HS-27A (cell line): ENCODE measurements at places on chromosomes 1 and 21.
A peak's percentile ranks its signal among the peaks of the same experiment; 100 is the strongest.

DNA sequence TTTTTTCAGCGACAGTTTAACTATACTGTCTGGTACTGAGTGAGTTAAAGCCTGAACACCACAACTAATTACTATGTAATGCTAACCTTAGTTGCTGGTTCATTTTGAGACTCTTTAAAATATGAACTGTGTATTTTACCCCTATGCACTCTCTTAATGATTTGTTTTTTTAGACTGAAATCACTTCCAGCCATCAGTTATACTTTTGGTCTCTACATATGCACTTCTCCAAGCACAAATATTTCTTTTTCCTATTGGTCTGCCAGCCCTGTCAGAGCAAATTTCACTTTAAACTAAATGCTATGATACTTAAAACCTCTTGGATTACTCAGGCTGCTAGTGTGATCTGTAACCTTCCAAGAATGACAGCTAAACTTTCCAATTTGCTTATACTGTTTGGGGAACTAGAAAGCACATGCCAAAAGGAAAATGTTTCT is 38.1 kb upstream of the SCYL3 start:
- no peak for DNase-seq

DNA sequence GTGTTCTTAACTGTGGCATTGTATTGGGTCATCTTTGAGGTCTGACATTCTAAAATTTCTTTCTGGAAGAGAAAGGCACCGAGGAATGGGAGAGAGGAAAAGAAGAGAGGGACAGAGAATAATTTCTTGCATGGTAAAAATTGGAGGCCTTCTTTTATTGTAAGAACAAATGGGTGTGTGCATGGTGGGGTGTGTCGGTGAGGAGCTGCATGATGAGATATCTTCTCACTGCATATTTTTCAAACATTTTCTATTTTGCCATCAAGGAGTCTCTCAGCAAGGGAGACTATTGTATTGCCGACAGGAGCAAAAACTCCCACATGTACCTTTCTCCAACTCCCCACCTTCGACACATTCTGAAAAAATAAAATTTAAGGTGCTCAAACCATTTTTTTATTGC is 6.5 kb upstream of the CTSE start:
- DNase-seq = no peak

- DNase-seq = no peak
These were observed 4.5 kb downstream of the KCNJ9 start for GRCh38 chr1:160085686-160086455.

GRCh38 chr1:212234431-212235395 is 50.5 kb upstream of the PPP2R5A start:
- peak; percentile 64 for DNase-seq

GRCh38 chr1:194331758-194332157 is 1145.3 kb upstream of the B3GALT2 start:
- no peak for DNase-seq

- no peak for DNase-seq
These were observed 24.6 kb upstream of the NEK7 start for GRCh38 chr1:198132060-198132781.

DNA sequence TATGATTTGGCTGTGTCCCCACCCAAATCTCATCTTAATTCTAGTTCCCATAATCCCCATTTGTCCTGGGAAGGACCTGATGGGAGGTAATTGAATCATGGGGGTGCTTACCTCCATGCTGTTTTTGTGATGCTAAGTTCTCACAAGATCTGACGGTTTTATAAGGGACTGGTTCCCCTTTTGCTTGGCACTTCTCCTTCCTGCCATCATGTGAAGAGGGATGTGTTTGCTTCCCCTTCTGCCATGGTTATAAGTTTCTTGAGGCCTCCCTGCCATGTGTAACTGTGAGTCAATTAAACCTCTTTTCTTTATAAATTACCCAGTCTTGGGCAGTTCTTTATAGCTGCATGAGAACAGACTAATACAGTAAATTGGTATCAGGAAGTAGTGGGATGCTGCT is 114.1 kb downstream of the ZNF648 start:
- no peak for DNase-seq

DNA sequence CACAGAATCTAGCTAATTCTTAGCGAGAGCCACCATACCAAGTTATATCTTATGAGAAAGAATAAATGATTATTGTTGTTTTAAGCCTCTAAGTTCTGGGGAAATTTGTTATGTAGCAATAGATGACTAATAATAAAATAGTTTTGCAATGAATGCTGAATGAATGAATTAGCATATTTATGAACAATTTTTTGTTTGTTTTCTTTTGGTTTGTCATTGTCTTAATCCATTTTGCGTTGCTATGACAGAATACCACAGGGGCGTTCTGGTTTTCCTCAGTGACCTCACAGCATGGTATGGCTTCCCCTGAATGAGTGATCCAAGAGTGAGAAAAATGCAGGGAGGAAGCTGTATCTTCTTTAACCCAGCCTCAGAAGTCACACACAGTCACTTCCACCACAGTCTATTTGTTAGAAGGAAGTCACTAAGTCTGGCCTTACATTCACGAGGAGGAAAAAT is 53.8 kb upstream of the HPDL start:
- no peak for DNase-seq

DNA sequence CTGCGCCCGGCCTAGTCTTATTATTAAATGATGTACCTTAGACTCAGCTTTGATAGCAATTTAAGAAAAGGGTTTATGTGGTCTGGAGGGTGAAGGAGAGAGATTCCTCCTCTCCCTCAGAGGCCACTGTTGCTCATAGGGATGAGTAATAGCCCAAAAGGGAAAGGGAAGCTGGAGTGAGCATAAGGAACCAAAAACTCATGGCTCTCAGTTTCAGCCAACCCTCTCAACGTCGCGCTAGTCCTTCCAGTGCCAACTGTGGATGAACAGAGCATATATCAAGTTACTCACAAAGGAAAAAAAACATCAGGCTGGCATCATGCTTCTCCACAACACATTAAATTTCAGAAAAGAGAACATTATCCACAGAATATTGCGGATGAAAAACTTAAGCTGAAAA is 8.3 kb upstream of the GPR89B start:
- no peak for DNase-seq

DNA sequence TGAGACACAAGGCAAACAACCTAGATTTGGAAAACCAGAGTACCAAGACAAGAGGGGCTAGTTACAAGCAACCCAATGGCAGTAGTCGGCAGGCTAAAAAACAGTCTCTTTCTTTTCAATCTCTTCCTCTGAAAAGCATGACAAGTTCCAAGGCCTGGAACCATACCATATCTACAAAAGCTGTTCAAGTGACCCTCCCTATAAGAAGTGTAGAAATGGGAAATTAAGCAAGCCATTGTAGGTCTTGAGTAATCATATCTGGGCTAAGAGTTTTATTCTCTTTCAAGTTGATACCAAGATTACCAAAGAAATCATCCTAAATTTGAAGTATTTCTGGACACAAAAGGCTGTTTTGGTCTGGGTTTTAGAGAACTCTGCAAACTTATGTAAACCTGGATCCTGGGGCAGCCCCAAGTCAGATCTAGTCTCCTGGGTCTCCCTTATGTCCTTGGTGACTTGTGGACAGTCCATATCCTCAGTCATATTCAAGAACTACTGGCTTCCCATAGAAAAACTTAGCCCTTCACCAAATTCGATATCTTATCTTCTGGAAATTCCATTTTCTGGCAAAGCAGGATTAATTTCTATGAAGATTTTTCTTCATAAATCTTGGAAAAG is 24.7 kb downstream of the FMO3 start:
- DNase-seq = no peak

DNA sequence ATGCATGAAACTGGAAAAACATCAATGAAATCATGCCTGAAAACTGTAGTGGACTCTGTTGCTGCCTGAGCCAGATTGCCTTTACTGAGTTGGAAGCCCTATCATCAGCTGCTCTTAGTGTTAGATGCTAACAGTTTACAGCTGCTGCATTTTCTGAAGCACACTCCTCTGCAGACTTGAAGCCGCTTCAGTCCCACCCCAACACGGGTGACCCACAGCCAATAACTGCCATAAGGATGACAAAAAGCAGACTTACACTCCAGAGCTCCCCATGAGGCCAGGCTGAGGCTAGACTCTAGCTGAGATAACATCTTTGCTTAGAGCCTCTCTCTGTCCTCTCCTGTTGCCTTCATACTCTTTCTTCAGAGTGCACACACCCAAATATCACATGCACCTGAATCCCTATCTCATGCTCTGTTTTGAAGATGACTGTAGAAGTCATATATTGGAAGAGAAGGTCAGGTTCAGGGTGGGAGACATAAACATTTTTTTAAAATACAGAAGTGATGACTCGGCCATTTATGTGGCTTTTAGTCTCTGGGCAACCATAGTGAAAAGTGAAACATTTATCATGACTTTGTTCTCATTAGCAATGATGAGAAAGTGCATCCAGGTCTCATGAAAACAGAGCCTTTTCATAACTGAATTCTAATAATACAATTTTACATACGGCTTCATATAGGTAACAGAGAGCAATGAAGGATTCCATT is 161.0 kb downstream of the KCNK2 start:
- no peak for DNase-seq

GRCh38 chr1:224497714-224498573 is 63.3 kb upstream of the WDR26 start:
- peak; percentile 59 for DNase-seq

- no peak for DNase-seq
These were observed 50.7 kb downstream of the KAZN start for GRCh38 chr1:14648896-14649855.

- DNase-seq = no peak
These were observed 7.8 kb upstream of the LAD1 start for GRCh38 chr1:201406831-201407406.

DNA sequence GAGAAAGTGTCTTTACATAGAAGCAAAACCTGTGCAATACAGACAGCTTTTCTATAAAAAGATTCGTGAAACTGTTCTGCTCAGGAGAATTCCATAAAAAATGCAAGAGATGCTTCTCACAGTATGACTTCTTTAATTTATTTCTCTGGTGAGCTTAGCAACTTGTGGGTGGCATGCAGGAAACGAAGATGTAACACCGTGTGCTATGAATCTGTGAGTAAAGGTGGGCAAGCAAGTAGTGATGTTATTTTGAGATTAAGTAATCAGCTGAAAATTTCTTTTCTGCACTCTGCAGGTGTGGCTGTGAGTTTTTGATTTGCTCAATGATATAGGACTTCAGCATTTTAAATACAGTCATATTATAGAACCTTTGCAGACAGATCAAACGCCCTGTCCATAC is 656.8 kb upstream of the NCAM2 start:
- DNase-seq = no peak

GRCh38 chr1:183185941-183186490 is at the start of gene LAMC2:
LAMC2 (plus strand) TSS chr1:183186264; CDS start chr1:183186353, 89 bp downstream.
- no peak for DNase-seq

DNA sequence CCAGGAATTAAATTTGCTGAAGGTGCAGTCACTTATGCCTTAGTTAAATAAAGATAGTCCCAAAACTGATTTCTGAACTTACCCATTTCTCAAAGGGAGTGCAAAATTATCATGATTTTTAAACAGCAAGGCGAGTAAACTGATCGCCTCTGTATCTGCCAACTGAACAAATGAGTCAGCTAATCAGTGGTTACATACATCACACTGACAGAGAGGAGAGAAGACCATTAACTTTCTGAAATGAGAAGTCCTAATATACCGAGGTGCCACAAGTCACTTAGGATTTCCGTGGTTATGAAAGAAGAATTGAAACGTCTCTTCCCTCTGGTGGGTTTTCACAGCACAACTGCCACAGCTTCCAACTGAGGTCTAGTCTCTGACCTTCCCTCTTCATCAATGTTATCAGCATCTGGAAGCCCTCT is 400.7 kb downstream of the SMYD3 start:
- no peak for DNase-seq

- peak; percentile 48 for DNase-seq
These were observed 15.4 kb downstream of the KCNH1 start for GRCh38 chr1:211118407-211119102.

- no peak for DNase-seq
These were observed 30.8 kb upstream of the PTPRF start for GRCh38 chr1:43499898-43500297.

- no peak for DNase-seq
These were observed 94.1 kb downstream of the CNIH3 start for GRCh38 chr1:224710196-224710595.

DNA sequence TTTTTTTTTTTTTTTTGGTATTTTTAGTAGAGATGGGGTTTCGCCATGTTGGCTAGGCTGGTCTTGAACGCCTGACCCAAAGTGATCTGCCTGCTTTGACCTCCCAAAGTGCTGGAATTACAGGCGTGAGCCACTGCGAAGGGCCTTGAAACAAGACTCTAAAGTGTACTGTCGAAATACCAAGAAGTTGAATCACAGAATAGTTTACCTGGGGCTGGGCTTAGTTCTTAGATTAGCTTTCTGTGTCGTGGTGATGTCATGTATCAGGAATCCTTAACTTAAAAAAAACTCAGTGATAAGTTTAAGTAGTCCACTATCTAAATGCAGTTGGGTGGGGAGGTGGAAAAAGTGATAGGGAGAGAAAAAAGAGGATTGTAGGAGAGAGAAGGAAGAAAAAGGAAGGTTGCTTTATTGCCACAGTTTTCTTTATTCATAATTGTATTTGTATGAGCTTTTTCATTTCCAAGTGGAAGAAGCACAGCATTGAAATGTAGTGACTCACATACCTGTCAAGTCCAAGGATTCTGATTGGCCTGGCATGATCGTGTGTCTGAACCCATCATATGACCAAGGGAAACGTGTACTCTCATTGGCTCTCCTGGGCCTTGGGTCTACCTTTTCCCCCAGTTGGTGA is 13.4 kb downstream of the ITSN1 start:
- DNase-seq = peak; percentile 96

DNA sequence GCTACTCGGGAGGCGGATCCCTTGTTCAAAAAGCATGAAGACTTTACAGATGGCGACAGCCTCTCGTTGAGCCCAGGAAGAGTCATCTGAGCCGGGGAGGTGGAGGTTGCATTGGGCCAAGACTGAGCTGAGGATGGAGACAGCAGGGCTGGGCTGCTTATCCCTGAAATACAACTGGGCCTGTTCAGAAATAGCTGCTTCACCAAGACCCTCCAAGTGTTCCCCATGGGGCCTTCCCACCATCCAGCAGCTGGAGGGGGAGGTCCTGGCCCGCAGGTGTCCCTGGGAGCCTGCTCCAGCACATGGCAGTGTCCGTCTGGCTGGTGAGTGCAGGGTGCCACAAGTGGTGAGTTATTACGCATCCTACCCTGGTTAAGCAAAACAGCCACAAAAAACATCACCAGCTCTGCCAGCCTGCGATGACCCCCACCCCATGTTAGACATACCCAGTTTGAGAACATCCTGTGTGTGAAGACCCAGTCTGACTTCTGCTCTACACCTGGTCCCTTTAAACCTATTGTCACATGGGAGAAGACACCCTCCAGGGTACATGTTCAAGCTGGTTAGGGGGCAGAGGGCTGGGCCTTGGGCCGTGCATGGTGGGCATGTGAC is 93.1 kb upstream of the TMPRSS2 start:
- DNase-seq = no peak

- DNase-seq = no peak
These were observed 122.6 kb downstream of the KCNJ6 start for GRCh38 chr21:37793660-37794059.

GRCh38 chr1:153072806-153073726 is 1.7 kb upstream of the SPRR2B start:
- no peak for DNase-seq

DNA sequence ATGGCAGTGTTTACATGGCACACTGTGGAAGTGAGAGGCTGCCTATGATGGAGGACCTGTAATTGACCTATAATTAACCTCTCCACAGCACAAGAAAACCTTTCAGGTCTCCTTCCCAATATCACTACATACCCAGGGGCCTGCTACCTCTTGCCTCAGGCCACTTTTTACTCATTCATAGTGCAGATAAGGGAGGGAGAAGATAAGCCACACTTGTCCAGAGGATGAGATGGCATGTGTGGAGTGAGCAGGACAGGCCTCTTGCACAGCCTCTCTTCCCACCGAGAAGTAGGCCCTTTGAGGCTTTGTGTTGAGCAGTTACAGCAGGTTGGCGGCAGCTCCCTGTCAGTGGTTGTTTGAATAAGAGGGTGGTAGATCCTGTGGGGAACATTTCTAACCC is 31.1 kb upstream of the IKBKE start:
- no peak for DNase-seq
